NB4 (cell line): ENCODE measurements at places on chromosomes 5 and 9.
A peak's percentile ranks its signal among the peaks of the same experiment; 100 is the strongest.

DNA sequence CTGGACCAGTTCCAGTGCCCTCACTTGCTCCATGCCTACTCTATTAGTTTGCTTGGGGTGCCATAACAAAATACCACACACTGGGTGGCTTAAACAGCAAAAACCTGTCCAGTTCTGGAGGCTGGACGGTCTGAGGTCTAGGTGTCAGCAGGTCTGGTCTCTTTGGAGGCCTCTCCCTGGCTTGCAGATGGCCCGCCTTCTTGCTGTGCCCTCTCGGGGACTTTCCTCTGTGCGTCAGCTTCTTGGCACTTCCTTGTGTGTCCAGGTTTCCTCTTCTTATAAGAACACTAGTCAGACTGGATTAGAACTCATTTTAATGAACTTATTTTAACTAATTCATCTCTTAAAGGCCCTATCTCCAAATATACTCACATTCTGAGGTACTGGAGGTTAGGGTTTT lies 97.2 kb downstream of the CARTPT start:
- no peak for DNase-seq

GRCh38 chr9:74951107-74951720 lies 1.5 kb downstream of the C9orf40 start:
- DNase-seq = no peak

GRCh38 chr9:89524963-89525362 lies 27.1 kb upstream of the SEMA4D start:
- DNase-seq = no peak

DNA sequence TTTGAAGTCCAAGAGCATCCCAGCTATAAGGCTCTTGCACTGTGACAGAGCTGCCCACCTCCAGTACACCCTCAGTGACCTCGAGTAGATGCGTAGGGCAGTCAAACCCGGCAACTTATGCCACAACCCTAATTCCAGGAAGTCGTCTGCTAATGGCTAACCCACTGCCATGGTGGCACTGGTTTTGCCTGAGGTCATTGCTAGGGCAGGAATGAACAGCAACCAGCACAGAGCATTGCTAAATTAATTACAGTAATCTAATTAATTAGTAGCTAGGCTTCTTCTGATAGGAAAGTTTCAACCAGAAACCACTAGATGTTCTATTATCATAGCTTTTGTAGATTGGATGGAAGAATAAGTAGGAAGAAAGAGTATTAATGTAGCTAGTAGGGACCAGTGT lies 122.8 kb downstream of the DPYSL3 start:
- no peak for DNase-seq

- peak; percentile 28 for DNase-seq
These were observed 2.1 kb downstream of the ZDHHC21 start for GRCh38 chr9:14690948-14691730.

- DNase-seq = no peak
These were observed 42.7 kb downstream of the NCS1 start for GRCh38 chr9:130214776-130215340.

- DNase-seq = peak; percentile 54
These were observed 70.2 kb upstream of the ALDH1A1 start for GRCh38 chr9:73023025-73023541.

GRCh38 chr9:101342595-101342994 lies 42.2 kb downstream of the BAAT start:
- no peak for DNase-seq

GRCh38 chr5:113083481-113083880 lies 106.9 kb downstream of the DCP2 start:
- no peak for DNase-seq

GRCh38 chr5:15353086-15353645 lies 146.8 kb upstream of the FBXL7 start:
- no peak for DNase-seq

DNA sequence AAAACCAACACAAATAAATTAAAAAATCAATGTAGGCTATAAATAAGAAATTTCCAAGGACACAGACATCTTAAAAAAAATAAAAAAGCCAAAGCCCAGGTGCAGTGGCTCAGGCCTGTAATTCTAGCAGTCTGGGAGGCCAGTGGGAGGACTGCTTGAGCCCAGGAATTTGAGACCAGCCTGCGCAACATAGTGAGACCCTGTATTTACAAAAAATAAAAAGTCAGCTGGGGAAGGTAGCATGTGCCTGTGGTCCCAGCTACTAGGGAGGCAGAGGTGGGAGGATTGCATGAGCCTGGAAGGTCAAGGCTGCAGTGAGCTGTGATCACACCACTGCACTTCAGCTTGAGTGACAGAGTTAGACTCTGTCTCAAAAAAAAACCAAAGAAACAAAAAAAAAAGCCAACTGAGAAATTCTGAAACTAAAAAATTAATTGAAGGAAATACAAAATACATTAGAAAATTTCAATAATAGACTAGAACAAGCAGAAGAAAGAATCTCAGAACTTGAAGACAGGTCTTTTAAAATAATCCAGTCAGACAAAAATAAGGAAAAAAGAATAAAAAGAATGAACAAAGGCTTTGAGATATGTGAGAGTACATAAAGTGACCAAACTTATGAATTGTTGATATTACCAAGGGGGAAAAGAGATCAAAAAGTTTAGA lies 149.5 kb upstream of the PANK3 start:
- DNase-seq = no peak

- DNase-seq = no peak
These were observed 1.6 kb downstream of the FIBCD1 start for GRCh38 chr9:130937146-130938076.

- DNase-seq = no peak
These were observed 133.7 kb downstream of the NUDT12 start for GRCh38 chr5:103428923-103429322.

GRCh38 chr5:135829179-135829578 lies 5.3 kb upstream of the SLC25A48 start:
- no peak for DNase-seq

- no peak for DNase-seq
These were observed 11.7 kb downstream of the SPDL1 start for GRCh38 chr5:169595172-169595820.

DNA sequence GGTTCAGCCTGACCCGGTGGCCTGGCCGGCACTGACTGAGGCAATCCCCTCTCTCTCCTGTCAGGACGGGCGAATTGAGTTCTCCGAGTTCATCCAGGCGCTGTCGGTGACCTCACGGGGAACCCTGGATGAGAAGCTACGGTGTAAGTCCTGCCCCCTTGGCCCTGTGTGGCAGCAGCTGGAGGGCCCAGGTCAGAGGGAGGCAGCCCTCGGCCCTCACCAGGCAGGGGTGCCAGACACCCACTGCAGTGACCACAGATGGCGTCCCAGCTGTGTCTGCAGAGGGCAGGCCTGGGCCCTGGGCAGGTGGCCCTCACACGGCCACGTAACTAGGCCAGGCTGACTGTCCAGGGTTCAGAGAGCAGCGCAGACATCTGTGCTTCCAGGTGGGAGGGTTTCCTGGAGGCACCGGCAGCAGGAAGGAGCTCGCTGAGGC lies 45.9 kb upstream of the HMCN2 start:
- DNase-seq = no peak

GRCh38 chr9:68819065-68819464 lies 114.0 kb downstream of the PIP5K1B start:
- no peak for DNase-seq

DNA sequence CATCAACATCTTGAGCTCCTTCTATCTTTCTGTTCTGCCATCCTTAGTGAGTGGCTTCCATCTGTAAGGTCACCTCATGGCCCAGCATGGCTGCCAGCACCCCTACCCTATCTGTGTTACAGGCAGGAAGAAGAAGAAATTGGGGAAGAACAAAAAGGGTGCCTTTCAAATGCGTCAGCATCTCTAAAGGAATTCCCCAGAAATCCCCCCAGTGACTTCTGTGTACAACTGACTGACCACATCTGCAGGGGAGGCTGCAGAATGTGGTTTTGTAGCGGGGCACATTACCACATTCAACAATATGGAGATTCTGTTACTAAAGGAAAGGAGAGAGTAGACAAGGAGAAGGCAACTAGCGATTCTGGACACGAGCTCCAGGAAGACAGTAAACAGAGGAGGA lies 40.1 kb downstream of the ALG2 start:
- DNase-seq = peak; percentile 83

DNA sequence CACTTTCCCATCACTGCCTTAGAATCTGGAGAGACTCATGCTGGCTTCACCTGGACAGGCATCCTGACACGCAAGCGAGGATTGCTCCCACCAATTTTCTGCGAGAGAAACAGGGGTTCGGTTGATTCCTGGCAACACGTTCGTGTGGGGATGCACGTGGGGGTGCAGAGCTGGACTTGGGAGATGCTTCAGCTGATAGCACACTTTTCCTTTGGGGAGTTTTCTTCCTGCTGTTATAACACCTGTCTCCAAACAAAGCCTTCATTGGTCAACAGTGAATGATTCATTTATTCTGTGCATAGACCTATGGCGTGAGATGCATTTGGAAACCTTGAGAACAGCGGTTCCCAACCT lies 50.0 kb downstream of the ROPN1L start:
- no peak for DNase-seq

GRCh38 chr5:174616036-174616435 lies 108.3 kb upstream of the MSX2 start:
- DNase-seq = no peak

DNA sequence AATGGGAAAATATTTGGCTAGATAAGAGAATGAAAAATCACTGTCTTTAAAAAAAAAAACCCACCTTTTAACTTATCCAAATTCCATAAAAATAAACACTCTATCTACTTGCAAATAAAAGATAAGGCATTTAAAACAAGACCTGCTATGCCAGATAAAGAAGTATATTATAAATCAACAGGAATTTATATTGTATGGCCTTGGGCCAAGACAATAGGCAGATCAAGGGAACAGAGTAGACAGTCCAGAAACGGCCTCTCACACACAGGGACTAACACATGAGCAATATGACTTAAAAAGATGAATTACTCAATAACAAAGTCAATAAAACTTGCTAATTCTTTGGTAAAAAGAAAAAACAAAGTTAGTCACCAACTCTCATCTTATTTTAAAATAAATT lies 34.7 kb upstream of the ICE1 start:
- no peak for DNase-seq

- peak; percentile 77 for DNase-seq
These were observed 1.5 kb downstream of the CDC42SE2 start for GRCh38 chr5:131265311-131265803.

DNA sequence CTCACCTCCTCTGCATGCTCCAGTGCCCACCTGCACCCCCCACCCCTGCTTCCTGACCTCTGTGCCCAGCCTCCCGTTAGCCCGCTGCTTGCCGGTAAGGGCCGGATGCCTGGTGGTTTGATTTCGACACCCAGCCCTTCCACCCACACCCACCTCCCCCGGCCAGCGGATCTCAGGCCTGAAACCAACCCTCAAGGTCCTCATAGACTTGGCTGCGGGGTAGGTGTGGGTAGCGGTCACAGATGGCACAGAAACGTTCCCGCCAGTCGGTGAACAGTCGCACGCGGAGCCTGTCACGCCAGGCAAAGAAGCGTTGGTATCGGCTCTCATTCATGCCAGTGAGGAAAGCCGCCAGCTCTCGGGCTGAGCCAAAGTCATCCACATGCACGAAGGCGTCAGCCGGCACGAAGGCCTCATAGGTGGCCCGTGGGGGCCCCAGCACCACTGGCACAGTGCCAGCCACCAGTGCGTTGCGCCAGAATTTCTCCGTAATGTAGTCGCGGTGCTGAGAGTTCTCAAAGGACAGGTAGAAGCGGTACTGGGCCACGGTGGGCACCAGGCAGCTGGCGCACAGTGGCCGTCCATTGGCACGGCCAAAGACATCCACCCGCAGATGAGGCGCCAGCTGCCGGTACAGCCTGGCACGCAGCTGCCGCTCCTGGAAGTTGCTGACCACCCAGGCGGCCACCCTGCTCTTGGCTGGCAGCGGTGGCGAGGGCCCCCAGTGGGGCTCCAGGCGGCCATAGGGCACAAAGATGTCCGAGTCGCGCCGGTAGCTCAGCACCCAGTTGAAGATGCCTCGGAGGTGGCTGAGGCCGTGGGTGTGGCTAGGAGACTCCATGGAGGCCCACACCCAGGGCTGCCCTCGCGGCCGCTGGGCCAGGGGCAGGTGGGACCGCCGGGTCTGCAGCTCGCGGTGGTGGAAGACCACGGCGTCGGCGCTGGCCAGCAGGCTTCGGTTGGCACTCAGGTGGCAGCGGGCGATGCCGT lies 1.1 kb downstream of the FUT7 start:
- DNase-seq = peak; percentile 98

DNA sequence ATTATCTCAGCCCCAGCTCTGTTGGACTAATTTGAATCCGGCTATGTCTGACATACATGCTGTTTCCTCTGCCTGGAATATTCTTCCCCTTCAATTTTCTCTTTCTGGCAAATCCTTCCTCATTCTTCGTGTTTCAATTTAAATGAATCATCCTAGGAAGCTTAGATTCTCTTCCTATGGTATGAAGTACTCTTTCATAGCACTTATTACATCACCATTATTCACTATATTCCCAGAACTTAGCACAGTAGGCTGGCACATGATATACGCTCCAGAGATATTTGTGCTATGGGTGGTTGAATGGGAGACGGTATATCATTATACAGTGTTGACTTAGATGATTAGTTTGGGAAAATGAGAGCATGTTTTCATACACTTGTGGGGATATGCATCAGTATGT lies 91.0 kb upstream of the JAK2 start:
- no peak for DNase-seq

- DNase-seq = no peak
These were observed 69.0 kb downstream of the LIX1 start for GRCh38 chr5:97073420-97073819.

DNA sequence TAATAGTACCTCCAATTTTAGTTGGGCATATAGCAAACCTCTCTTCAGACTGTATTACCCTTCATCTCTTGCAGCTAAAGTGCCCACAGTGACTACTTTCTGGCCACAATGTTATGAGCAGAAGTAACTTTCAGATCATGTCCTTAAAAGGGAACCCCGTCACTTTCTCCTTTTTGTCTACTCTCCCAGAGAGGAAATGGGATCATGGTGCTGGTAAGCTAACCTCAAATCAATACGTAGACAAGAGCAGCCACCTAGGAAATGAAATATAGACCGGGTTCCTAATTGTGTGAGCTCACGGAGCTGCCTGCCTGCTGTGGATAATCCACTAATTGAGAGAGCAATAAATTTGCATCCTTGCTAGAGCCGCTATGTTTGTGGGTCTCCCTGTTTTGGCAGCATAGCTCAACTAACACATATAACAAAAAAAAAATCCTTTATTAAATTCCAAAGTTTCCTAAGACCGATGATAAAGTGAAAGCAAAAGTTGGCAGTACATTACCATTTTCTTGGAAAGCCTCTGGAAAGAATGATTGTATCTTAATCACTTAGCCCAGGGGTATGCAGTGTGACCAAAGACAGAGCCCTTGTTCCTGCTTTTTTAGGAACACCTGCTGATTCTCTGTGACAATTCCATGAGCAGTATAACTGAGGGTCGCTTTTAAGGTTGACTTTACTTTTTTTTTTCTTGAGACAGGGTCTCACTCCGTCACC lies 5.6 kb upstream of the IL7R start:
- no peak for DNase-seq

GRCh38 chr5:129096382-129096991 lies 1.9 kb downstream of the ISOC1 start:
- no peak for DNase-seq

DNA sequence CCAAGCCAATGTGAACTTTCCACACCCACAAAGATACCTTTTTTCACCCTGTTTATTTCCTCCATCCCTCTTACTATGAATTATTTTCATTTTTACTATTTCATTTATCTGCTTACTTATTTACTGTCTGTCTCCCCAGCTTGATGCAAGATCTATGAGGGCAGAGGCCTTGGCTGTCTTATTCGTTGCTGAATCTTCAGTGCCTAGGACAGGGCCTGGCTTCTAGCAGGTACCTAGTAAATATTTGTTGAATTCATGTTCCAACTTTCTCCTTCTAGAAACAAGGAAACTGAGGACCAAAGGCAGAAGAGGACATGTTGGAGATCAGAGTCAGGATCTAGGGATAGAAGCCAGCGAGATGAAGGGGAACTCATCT lies 543 bp upstream of the DNM1 start:
- DNase-seq = no peak
